ENCODE measurements at places on chromosomes 11 and 22.

DNA sequence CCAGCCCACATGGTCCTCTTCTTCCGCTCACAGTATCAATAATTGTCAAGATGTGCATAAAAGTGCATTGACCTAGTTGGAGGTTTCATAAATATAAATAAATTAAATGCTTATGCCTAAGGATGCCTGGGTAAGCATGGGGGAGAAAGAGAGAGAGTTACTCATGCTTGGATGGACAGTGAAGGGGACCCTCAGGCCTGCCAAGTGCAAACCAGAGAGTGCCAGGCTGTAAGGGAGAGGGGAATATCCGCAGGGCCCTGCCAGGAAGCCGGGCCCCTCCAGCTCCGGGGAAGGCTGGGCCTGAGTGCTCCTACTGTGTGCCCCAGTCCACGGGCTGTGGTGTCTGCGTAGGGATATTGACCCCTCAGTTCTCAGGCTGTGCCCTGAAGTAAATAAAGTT lies 214.6 kb downstream of the DSCAML1 start:
- DNase-seq: no peak

DNA sequence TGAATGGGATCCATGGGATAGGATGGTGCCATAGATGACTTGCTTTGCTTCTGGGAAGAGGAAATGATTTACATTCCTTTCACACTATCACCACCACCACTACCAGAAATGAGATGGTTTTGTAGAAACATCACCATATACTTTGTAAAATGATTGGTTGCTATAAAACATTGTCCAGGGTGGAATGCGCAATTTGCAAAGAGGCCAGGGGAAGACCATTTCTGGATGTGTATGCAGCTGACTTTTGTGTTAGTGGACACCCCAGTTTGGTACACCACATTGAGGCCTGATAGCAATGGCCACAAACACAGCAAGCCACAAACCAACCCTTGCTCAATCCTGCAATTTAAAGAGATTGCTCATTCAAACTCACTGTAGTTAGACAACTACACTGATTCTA lies 56.7 kb upstream of the RCN1 start:
- DNase-seq: no peak

- DNase-seq: no peak
Observed at GRCh38 chr11:47514825-47515647, 37.9 kb downstream of the CELF1 start.

- no peak for DNase-seq
Observed at GRCh38 chr22:46074771-46075551, 75.4 kb upstream of the PPARA start.

GRCh38 chr11:64449381-64450167 lies 90.6 kb downstream of the RPS6KA4 start:
- DNase-seq: peak; percentile 33

- no peak for DNase-seq
Observed at GRCh38 chr11:63179432-63180041, 35.5 kb upstream of the SLC22A24 start.

DNA sequence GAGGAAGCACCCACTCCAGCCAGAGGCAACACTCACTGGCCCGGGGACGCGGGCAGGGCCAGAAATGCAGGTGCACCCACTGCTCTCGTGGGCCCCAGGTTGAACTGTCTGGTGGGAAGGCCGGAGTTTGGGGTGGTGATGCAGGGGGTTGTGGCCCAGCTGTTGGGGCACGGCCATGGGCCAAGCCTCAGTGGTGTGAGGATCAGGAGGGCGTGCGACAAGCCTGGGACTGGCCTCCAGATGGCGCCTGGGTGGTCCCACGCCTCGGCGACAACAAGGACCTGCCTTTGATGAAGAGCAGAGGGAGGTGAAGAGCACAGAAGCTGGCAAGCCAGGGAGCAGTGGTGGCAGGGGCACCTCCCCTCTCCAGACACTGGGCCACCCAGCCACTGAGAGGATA lies 240.8 kb downstream of the BRD1 start:
- no peak for DNase-seq

DNA sequence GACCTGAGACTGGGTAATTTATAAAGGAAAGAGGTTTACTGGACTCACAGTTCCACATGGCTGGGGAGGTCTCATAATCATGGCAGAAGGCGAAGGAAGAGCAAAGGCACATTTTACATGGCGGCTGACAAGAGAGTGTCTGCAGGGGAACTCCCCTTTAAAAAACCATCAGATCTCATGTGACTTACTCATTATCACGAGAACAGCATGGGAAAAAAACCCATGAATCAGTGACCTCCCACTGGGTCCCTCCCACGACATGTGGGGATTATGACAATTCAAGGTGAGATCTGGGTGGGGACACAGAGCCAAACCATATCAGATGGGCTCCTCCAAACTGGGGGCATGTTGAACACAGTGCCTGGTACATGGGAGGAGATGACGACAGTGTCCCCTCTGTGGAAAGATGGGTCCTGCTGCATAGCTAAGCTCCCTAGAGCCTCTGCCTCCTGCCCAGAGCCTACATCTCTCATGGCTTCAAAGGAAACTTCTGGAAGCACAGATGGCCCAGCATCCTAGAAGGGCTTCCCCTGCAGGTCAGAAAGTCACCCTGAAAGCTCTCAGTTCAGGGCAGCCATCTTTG lies 46.1 kb downstream of the MYEOV start:
- DNase-seq: no peak

DNA sequence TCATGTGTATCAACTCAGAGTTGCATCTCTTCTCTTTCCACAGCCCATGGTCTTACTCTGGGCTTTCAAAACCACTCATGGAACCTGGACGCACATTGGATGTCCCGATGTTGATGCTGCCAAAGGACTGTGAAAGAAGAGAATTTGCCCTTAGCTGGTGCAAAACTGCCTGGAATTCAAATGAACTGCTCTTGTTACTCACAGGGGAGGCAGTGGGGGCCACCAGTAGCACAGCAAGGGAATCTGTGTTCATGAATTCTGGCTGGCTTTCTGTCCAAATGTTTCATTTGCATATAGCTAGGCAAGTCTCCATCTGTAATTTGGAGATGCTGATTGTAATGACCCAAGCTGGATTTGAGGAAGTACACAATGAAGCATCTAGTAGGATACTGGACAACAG lies 24.9 kb downstream of the LMO2 start:
- no peak for DNase-seq

GRCh38 chr22:24134090-24134846 lies 47.0 kb upstream of the SUSD2 start:
- DNase-seq: no peak

- no peak for DNase-seq
Observed at GRCh38 chr11:68521969-68522652, 61.6 kb downstream of the PPP6R3 start.

- no peak for DNase-seq
Observed at GRCh38 chr11:115452241-115452640, 52.0 kb downstream of the CADM1 start.

- no peak for DNase-seq
Observed at GRCh38 chr11:4496557-4497248, 14.3 kb downstream of the OR52K1 start.

DNA sequence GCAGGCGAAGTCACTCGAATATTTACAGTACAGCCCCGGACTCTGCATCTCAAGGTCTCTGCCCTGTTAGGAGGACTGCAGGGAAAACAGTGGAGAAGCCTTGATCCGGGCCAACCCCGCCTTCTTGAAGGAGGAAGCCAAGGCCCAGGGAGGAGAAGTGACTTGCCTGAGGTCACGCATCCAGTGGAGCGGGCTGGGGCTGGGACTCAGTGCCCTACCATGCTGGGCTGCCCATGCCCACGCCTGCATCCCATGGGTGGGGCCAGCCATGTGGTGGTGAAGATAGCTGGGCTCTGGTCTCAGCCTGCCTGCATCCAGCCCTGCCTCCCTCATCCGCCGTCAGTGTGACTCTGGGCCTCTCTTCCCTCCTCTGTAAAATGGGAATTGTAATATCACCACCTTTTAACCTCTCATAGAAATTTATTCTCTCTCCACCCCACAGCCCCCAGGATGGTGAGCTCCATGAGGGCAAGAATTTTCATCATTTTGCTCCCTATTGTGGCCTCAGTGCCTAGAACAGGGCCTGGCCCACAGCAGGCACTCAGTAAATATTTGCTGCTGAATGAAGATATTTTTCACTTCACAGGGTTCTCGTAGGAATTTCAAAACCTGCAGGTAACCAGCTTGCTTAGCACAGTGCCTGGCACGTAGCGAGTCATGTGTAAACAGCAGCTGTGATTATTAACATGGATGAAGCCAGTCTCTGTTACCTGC lies 57.3 kb downstream of the OTOG start:
- DNase-seq: no peak

GRCh38 chr11:2311353-2312133 lies 9.7 kb downstream of the TSPAN32 start:
- DNase-seq: no peak

- DNase-seq: no peak
Observed at GRCh38 chr22:49715450-49715849, 112.2 kb downstream of the BRD1 start.

- no peak for DNase-seq
Observed at GRCh38 chr22:45970705-45971407, 6.1 kb downstream of the WNT7B start.

DNA sequence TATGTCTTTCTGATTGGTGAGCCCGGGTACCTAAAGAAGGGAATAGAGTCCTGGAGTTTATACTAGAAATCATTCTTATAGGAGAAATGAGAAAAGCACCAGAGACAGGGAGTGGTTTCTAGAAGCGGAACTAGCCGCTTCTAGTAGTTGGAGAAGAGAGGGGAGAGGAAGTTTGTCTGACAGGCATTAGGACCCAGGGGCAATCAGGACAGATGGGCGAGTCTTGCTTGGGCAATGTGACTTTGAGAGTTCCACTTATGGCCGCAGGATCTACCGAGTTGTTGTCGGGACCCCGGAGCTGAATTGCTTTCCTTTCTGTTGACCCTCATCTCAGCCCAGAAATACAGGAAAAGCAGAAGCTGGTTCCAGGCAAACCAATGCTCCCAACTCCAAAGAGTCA lies 596.8 kb upstream of the CNTN5 start:
- no peak for DNase-seq

- DNase-seq: no peak
Observed at GRCh38 chr11:61975638-61976419, 8.4 kb upstream of the FTH1 start.

GRCh38 chr11:12161137-12161536 lies 50.7 kb downstream of the MICAL2 start:
- DNase-seq: peak; percentile 57

- DNase-seq: peak; percentile 19
Observed at GRCh38 chr11:14189874-14190273, 169.1 kb downstream of the RRAS2 start.

- no peak for DNase-seq
Observed at GRCh38 chr11:131894615-131895544, 524.5 kb downstream of the NTM start.

- no peak for DNase-seq
Observed at GRCh38 chr11:73893041-73893440, 16.2 kb downstream of the PAAF1 start.

- DNase-seq: no peak
Observed at GRCh38 chr22:23837496-23837859, 1.3 kb downstream of the DERL3 start.

DNA sequence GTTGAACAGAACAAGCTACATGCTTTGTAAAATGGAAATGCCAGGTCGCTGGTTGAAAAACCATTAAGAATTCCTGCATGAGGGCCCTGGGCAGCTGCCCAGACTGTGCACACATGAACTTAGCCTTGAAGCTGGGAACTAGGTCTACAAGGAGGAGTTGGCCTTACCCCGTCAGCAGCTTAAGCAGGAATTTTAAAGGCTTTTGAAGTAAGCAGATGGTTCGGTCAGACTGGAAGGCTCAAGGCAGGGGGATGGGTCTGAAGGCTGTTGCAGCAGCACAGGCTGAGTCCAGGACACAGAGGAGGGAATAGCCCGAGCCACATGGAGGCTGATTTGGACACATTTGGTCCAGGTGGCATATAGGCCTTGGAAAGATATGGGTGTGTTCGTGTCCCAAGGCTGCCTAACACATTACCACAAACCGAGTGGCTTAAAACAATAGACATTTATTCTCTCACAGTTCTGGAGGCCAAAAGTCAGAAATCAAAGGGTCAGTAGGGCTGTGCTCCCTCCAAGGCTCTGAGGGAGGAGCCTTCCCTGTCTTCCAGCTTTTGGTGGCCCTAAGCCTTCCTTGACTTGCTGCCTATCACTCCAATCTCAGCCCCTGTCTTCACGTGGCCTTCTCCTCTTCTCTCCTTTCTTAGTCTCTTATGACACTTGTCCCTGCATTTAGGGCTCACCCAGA lies 11.6 kb downstream of the LIF start:
- no peak for DNase-seq

GRCh38 chr11:89477175-89477574 lies 14.0 kb downstream of the NOX4 start:
- DNase-seq: no peak

- no peak for DNase-seq
Observed at GRCh38 chr11:96614101-96614500, 224.3 kb downstream of the JRKL start.

DNA sequence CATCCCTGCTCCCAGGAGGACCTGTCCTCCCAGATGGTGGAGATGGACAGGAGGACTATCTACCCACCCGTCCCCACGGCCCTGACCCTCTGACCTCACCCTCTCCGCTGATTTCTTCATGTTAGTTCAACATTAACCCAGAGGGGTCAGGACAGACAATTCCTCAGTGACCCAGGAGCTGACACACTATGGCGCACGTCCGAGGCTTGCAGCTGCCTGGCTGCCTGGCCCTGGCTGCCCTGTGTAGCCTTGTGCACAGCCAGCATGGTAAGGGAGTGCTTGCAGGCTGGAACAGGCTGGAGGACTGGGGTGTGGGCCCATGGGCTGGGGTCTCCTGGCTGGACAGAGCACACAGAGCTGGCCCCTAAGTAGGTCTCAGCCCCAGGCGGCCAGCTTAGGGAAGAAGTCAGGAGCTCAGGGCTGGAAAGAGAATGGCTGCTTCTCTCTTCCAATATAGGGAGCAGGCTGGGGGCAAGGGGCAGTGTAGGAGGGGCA lies at the start of gene F2:
Gene F2, plus strand, starts transcription at position 166 of the 495 bp plus-strand sequence. Its CDS starts 23 bp downstream, at position 189.
- no peak for DNase-seq

DNA sequence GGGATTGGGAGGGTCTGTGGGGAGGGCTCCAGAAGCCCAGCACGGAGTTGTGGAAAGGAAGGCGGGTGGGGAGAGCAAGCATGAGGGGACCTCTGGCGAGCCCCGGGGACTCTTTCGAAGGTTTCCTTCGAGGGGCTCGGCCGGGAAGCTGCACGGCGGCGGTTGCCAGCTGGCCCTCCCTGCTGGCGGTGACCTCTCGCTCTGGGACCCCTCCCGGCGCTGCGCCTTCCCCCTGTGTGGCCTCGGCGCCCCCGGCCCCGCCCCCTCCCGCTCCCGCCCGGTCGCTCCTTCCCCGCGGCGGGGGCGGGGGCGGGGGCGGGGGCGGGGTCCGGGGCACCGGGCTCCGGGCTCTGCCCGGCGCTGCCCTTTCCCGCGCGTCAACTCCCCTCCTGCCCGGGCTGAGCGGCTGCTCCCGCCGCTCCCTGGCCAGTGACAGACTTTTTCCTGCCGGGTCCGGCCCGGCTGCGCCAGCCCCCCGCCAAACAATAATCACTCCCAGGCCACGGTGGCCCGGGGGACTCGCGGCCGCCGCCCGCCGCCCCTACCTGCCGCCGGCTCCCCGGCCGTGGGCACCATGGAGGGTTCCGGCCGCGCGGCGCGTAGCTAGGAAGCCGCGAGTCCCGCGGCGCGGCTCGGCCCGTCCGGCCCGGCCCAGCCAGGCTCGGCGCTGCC lies 941 bp downstream of the CLCF1 start:
- DNase-seq: no peak

- no peak for DNase-seq
Observed at GRCh38 chr22:42470366-42471082, 38.3 kb upstream of the NFAM1 start.

- DNase-seq: peak; percentile 39
Observed at GRCh38 chr11:2526808-2527381, 82.1 kb downstream of the KCNQ1 start.

Data from heart right ventricle (tissue), 16 donors.